Activated CD4-positive, alpha-beta T cell treated with anti-CD3 and anti-CD28 coated beads, Interleukin-2, amount 50 U/mL, for 16 hours (primary cell): ENCODE measurements at places on chromosomes 3 and 15.

DNA sequence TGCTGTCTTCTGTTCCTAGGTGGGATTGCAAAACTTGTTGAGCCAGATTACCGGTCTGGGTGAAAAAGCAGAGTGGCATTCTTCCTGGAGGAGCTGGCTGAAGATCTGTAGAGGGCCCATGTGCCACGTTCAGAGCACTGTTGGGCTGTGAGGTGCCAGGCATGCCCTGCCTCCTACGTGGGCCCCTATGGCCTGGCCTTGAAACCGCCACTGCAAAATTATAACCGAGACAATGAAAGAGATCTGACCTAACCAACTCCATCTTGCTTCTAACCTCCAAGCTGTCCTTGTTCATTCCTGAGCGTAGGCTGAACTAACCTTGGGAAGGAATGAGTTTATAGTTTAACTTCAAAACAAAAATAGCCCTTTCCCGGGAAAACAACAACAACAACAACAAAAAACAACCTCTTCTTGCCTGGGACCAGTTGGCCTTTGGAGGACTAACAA lies 1.4 kb upstream of the ACAD9 start:
- DNase-seq, result no peak

GRCh38 chr15:82040862-82041261 lies 5.0 kb downstream of the MEX3B start:
- DNase-seq, result no peak

- DNase-seq, result peak; percentile 18
These were observed 29.2 kb downstream of the NEO1 start for GRCh38 chr15:73081321-73081958.

DNA sequence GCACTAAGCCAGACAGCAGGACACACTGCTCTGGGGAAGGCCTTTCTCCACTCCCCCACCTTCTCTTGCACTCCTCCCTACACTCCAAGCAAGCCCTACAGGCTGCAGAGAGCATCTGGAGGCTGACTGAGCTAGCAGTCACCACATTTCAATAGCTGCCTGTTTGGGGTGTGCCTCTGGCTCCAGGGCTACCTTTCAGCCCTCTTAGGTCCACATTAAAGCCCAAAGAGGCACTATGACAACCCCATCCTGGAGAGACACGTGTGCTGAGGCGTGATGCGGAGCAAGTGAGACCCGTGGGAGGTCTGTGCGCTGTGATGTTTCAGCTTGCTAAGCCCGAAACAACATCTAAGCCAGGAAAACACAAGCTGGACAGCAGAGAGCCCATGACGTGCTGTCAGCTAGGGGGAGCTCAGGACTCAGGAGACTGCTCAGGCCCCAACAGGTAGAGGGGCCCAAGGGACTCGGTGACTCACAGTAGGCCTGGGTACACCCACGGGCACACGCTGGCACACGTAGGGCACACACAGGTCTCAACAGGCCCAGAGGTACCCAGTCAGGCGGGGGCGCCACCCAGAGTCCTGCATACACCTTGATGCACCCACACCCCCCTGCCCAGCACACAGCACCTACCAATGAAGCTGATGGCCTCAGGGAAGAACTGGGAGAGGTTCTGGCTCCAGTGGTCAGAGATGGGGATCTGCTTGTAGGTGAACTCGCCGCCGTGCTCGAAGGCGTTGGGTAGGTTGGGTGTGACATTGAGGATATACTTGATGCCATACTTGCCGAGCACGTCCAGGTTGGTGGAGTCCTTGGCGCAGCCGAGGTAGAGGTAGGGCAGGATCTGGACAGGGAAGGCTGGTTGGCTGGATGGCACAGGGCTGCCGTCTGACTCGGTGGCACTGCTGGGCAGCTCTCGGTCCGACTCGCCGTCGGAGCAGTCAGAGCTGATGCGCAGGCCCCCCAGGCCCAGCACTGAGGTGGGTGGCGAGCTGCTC lies 2.8 kb downstream of the DUSP7 start:
- peak; percentile 41 for DNase-seq

DNA sequence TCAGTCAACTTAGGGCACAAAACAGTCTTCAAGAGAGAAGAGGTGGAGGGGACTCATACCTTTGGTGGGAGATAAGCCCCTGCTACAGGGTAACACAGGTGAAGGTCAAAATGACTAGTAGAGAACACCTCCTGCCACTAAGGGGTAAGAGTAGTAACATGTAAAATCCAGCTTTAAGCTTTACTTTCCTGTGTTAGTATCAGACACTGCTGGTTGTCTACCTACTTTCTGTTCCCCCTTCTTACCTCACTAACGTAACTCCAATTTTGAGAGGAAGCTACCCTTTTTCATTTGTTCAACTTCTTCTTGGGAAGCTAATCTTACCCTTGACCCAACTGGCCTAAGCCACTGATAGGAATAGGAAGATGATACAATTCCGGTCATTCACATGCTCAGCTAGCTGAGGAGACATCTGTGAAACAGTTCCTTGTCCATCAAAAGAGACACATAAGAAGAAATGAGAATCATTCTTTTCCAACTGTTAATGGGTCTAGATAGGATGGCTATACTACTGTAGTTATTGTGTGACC lies 826.8 kb upstream of the CFAP20DC start:
- DNase-seq, result no peak

DNA sequence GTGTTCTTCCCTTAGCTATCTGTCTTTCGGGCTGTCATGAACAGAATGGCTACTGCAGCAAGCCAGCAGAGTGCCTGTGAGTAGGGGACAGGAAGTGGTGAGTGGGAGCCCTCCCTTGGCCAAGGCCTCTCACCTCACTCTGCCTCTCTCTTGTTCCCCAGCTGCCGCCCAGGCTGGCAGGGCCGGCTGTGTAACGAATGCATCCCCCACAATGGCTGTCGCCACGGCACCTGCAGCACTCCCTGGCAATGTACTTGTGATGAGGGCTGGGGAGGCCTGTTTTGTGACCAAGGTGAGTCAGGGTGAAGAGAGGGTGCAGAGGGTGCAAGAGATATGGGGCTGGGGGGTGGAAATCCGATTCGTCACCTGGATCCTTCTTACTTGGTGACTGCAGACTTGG lies 3.0 kb downstream of the DLL4 start:
- no peak for DNase-seq

GRCh38 chr3:72750405-72750965 lies 97.8 kb downstream of the SHQ1 start:
- no peak for DNase-seq

DNA sequence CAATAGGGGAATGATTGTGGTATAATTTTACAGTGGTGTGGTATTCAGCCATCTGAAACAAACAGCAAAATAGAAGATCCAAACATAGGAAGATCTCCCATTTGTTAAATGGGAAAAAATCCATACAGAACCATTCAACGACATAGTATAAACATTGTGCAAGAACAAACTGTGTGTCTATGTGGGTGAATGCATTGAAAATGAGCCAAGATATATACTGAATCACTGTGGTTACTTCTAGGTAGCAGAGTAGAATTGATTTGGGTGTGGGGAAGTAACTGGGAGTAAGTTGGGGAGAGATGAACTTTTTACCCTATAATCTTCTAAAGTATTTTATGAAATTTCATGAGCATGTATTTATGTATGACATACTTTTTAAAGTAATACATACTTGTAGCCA lies 123.1 kb upstream of the UMPS start:
- DNase-seq, result no peak

- peak; percentile 91 for DNase-seq
These were observed at the start of gene FYCO1 for GRCh38 chr3:45995236-45996192. Gene FYCO1, minus strand, starts transcription at chr3:45995824. Its CDS starts 10,914 bp downstream, at chr3:45984910.
